Cortex of kidney (tissue), 1 donor: ENCODE measurements at places on chromosomes 7 and 10.

GRCh38 chr7:44201813-44202212 lies 1.0 kb downstream of the YKT6 start:
- no peak for DNase-seq

DNA sequence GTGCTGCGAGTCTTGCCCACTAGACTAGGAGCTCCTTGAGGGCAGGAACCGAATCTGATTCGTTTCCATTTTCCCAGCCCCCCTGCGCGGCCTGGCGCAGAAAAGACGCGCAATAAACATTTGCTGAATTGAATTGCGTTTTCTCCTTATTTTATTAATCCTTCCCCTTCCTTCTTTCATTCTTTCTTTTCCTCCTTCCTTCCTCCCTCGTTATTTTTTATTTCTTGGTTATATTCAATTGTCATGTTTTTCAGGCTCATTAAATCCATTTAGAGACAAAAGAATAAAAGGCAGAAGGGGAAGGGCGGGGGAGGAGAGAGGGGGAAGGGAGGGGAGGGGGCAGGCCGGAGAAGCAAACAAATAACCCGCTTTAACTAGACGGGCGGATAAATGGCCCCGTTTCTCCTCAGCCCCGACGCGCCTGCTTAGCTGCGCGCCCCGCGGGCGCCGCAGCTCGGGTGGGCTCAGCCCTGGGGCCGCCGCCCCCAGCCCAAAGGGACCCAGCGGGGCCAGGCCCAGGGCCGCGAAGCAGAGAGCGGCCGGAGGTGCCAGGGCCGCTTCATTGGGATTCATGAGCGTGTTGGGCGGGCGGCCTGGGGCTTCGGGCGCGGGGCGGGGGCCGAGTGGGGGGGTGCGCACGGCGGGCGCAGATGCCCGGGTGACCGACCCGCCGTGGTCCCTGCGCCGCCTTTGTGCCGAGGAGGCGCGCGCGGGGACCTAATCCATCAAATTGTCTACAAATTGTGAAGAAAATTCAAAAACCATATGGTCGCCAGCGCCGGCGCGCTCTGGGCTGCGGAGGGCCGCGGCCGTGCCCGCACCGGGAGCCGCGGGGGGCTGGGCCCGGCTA lies 5.0 kb downstream of the LBX1 start:
- no peak for DNase-seq

- DNase-seq = no peak
These were observed 101.9 kb downstream of the EVX1 start for GRCh38 chr7:27344471-27344870.

DNA sequence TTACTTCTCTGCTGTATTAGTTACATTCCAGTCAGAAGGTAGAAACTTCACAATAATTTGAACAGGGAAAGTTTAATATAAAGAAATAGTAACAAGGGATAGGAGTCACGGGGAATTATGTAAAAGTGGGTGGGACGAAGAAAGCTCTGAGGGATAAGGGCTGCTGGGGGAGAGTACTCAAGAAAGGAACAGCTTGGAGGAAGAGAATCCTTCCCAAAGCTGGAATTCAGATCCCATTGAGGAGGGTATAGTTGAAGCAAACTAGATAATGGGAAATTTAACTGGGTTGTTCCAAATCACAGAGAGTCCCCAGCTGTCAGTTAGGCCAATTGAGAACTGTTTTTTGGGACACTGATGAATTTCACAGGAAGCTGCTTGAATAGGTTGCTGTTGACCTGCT lies 53.2 kb upstream of the MACC1 start:
- no peak for DNase-seq
